ENCODE measurements at places on chromosomes 2 and 18.

DNA sequence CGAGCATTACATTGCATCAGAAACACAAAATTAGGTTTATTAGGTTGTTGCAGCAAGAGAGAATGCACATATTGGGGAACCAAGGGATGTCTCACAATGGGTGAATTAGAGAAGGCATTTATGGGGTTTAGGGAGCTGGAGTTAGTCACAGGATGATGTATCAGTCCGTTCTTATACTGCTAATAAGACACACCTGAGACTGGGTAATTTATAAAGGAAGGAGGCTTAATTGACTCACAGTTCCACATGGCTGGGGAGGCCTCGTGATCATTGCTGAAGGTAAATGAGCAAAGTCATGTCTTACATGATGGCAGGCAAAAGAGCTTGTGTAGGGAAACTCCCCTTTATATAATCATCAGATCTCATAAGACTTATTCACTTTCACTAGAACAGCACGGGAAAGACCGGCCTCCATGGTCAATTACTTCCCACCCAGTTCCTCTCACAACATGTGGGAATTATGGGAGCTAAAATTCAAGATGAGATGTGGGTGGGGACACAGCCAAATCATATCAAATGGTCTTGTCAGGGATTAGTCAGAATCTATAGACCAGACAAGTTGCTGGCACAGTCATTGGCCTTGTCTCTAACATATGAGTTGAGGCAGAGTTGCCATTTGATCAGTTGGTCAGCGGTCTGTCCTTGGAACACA lies 61.9 kb upstream of the RBMS1 start:
- DNase-seq, result no peak

GRCh38 chr18:73688851-73689711 lies 458.6 kb downstream of the FBXO15 start:
- no peak for DNase-seq

DNA sequence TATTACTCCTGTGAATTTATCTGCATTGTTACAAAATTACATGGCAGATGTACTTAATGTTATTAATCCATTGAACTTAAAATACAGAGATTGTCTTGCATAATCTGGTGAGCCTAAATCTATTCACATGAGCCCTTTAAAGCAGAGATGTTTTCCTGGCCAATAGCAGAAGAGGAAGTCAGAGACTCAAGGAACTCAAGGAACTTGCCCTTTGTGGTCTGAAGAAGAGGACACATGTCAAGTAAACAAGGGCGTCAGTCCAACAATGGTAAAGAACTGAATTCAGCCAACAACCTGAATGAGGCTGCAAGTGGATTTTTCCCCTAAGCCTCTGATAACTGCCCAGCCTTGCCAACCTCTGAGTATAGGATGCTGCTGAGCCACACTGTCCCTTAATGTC lies 356.3 kb upstream of the PKDCC start:
- DNase-seq, result no peak

GRCh38 chr2:221975151-221975550 lies 323.6 kb downstream of the PAX3 start:
- no peak for DNase-seq

DNA sequence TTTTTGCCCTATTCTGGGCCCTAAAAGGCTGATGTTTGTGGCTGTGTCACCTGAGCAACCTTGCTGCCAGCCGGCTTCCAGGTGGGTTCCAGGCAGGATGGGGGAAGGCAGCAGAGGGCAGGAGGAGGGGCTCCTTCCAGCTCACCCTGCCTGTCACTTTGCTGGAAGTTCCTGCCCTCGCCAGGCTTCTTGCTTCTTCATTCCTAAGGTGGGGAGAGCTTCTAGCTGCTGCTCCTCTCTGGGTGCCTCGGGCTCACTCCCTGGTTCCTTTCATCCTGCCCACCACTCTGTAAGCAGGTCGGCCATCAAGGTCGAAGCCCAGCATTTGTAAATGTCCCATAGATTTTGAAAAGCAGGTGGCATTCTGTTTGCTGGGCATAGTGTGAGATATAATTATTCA lies 249.4 kb upstream of the HS6ST1 start:
- DNase-seq, result no peak

- no peak for DNase-seq
Measured at GRCh38 chr18:36513556-36513955, 216.0 kb downstream of the FHOD3 start.

DNA sequence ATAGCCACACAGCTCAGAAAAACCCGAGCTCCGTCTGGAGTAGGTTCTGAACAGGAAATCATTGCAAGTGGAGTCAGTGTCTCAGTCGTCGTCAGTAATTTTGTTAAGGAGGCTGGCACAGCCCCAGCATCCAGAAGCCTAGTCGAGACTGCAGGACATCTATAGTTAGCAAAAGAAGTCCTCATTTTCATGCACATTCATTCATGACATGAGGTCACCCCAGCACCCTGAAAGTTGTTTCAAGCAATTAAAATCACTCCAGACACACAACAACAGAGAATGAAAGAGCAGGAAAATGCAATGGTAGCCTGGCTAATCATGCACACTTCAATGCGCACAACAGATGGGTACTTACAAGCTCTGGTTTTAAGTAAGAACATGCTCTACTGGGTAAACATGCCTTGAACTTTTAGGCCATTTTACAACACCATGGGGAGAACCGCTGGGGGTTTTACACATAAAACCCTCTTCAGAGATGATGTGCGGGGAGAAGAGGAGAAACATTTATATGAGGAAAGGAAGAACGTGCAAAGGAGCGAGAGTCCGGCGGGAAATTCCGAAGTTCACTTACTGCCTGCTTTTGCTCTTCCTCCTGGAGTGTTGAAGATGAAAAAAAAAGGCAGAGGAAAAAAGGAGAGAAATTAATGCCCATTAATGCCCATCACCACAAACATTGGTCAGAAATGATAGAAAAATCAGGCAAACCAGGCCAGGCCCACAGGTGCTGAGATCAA lies 77.4 kb upstream of the DNMT3A start:
- DNase-seq, result no peak

GRCh38 chr18:7778181-7778580 lies 211.1 kb downstream of the PTPRM start:
- DNase-seq, result no peak

- DNase-seq, result no peak
Measured at GRCh38 chr18:62612776-62613175, 90.0 kb downstream of the ZCCHC2 start.

- no peak for DNase-seq
Measured at GRCh38 chr18:62017618-62018017, 124.8 kb upstream of the RNF152 start.

DNA sequence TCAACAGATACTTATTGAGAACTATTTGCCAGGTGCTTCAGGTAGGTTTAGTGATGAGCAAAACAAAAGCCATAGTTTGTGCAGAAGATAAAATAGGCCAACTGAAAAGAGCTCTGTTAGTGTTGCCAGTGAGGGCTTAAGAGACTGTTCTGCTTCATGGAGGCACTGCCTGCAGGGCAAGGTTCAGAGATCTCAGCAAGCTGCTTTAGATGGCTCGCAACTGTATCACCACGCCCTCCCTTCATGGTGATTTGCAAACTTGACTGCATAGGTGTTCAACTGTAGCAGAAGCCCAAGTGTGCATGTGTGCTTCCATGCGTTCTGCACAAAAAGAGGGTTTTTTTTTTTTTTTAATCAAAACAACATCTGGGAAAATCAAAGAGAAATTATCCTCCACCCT lies 84.5 kb downstream of the RAPH1 start:
- DNase-seq, result no peak

GRCh38 chr18:74994502-74995418 lies 214.2 kb downstream of the PTGR3 start:
- DNase-seq, result peak; percentile 11

- DNase-seq, result no peak
Measured at GRCh38 chr2:33391529-33392255, 84.8 kb upstream of the RASGRP3 start.

DNA sequence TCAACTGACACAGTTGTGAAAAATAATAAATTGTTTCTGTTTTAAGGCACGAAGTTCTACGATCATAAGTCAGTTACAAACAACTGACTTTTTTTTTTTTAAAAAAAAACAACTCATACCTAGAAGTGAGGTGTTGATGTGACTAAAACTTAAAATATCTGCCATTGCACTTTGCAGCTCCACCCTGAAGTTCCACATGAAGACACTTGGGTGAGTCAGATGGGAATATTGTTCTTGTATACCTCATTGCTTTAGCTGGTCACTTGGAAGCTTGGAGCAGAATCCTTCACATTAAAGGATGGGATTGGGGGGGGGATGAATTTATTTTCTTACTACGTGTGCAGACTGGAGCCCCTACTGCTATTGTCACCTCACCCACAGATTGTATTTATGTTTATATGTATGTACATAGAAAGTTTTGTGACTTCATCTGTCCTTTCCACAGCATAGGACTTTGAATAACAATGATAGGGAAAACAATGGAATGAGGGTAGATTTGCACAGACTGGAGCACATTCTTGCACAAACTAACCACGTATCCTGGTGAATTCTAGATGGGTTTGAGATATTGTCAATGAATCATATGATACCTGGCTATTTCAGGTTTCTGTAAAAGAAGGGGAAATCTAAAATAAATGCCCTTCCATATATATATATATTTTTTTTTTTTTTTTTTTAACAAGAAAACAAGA lies 57.9 kb upstream of the ARHGAP15 start:
- DNase-seq, result no peak

DNA sequence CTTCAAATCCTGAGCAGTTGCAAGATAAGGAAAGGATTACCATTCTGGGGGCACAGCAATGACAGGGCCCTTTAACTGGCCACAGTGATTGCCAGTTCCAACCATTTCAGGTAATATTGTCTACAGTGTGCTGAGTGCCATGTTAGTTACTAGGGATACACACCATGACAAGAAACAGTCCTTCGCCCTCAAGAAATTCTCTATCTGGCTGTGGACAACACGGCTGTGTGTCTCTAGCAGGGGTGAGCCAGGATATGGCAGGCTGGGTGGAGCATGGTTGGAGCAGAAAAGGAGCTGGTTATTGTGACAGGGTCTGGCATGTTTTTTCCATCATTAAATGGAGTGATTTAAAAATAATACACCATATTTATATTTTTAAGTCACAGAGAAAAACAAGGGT lies 31.0 kb downstream of the TSPYL6 start:
- no peak for DNase-seq

GRCh38 chr2:8544786-8545694 lies 136.8 kb upstream of the ID2 start:
- DNase-seq, result peak; percentile 75

DNA sequence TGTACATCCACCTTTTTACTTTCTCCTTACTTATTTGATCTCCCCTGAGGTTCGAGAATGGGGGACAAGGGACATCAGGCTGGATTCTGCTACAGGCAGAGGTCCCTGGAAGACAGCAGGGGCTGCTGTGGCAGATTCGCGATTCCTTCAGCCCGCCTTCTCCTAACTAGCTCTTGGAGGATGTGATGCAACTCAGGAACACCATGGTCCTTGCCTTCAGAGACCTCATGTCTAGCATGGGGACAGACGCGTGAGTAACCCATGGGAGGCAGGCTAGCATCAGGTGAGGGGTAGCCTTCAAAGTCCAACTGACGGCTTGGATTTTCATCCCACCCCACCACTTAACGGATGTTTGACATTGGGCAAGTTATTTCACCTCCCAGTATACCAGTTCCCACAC lies 869 bp upstream of the TCF23 start:
- no peak for DNase-seq

DNA sequence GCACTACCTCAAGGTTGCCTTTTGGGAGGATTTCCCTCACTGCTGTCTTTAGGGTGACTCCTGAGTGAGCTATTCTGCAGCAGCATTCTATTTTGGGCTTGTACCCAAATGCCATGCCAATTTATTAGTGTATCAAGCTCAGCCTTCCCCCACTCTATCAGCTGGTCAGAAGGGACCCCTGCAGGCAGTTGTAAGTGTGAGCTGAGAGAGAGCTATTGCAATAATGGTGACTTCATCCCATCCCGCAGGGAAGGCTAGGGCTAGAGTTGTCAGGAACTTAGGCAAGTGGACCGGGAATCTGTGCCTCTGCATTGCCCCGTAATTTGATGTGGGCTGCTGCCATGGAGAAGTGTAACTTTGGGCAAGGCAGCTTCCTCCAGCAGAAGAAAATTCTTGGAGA lies 1.8 kb upstream of the CRYGB start:
- no peak for DNase-seq

DNA sequence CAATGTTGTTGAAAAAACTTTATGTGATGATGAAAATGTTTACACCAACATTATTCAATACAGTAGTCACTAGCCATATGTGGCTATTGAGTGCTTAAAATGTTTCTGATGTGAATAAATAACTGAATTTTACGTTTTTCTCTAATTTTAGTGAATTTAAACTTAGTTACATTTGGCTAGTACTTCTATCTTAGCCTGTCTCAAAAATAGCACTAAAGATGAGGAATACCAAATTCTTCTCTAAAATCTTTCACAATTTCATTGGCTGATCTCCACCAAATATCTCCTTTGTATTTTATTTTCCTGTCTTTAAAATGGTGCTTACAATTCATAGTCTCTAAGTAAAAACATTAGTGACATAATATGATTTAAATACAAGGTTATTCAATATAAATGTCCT lies 83.7 kb upstream of the RND3 start:
- DNase-seq, result no peak

- DNase-seq, result no peak
Measured at GRCh38 chr2:63000801-63001200, 49.8 kb upstream of the OTX1 start.

GRCh38 chr2:29238497-29238896 lies 123.3 kb downstream of the CLIP4 start:
- DNase-seq, result no peak

GRCh38 chr2:88181511-88181910 lies 11.4 kb downstream of the THNSL2 start:
- DNase-seq, result no peak

DNA sequence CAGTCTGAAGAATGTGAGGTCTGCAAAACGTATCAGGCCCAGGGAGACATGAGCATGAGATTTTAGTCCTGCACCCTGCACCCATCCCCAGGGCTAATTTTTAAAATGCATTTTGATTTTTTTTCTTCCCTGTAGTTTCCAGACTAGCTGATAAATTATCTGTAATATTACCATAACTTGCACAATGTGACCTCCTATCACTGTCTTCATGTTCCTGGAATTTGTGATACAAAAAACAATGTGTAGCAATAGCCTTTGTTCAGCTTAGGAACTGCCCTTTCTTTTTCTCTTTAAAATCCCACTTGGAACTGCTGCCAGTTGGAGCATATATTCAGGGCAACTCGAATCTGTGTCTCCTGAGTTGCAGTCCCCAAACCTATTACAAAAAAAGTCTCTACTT lies 222.8 kb upstream of the HS6ST1 start:
- no peak for DNase-seq

- no peak for DNase-seq
Measured at GRCh38 chr2:55999231-55999630, 75.6 kb upstream of the EFEMP1 start.

Data from stimulated activated CD8-positive, alpha-beta memory T cell treated with anti-CD3 and anti-CD28 coated beads, Interleukin-12 subunit alpha, Interleukin-12 subunit beta, amount 100 ng/mL, for 4 hours (primary cell).